ENCODE measurements at places on chromosomes 16 and 17. TPM values are rescaled to one million over a fixed set of nuclear protein-coding genes. Genes with fewer than 3 reads are reported as not detected.

QPRT gene
- total RNA-seq = 0.64 TPM

PIPOX gene
- 8.7 TPM for total RNA-seq

KRT33A gene
- not detected for total RNA-seq

KRTAP3-1 gene
- total RNA-seq = not detected

CCL4 gene
- 82.1 TPM for total RNA-seq

TMEM94 gene
- 86.6 TPM for total RNA-seq

GPR179 gene
- not detected for total RNA-seq

Measured in activated B cell treated with CpG ODN at 0.5 μM for 24 hours (primary cell).